ENCODE measurements at places on chromosomes 7 and 10. TPM values are rescaled to one million over a fixed set of nuclear protein-coding genes. Genes with fewer than 3 reads are reported as not detected.
A peak's percentile ranks its signal among the peaks of the same experiment; 100 is the strongest.

CALHM2 gene
- total RNA-seq = 25.6 TPM

DNA sequence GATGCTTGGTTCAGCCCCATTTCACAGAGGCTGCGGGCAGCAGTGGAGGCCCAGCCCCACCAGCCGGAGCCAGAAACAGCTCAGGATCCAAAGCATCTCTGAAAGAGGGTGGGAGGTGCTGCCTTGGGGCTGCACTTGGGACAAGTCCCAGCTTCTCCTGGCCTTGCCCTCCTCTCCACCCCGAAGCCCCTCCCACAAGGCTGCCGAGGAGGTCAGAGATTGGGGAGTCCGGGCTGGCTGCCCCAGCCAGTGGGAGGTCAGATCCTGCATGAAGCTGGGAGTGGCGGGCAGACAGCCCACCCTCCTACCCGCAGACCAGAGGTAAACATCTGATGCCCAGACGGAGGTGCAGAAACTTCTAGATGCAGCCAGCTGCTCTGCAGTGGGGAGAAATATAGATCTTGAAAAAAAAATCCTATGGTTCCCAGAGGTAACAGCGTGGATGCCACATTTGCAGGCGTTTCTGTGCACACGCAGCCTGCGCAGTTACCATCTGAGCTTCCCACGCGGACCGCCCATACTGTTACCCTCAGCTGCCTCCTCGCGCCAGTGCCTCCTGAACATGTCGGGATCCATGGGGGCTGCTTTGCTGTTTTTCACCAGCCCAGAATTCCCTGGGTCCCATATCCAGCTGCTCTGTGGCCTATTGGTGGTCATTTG, 36.9 kb upstream of the GNA12 start:
- DNase-seq = no peak

GRCh38 chr7:151792636-151793035, 84.3 kb downstream of the PRKAG2 start:
- no peak for DNase-seq

DNA sequence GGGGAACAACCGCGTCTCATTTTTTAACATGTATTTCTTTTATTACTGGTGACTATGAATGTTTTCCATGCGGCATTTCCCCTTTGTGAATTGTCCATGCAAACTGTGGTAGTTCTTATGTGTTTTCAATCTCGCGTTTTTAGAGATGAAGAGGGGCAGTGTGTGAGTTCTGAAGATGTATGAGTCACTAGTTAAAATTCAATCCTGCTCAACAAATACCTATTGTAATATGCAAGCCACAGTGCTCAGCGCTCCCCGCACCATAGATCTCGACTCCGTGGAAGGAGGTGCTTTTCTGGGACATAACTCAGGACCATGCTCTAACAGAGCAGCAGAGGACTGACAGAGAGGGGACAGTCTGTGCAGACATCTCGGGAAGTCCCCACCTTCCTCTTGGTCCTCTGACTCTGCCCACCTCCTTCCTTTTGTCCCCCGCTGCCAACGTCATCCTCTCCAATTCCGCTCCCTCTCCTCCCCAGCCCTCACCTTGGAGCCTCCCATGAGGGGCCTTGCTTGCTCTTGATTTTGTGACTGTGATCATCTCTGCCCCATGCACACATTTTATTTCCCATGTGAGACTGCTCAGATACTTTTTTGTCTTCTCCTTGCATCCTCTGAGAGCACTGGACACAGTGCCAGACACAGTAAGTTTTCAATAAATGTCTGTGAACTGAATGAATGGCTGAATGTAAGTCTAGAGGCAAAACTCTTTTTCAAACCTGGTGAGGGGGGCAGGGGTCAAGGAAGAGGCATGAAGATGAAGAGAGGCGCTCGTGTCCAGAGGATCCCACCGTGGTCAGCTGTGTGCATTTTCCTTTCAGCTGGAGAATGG, 42.7 kb upstream of the PLEKHA1 start:
- DNase-seq = no peak

GRCh38 chr10:9357471-9357870, 1303.0 kb downstream of the GATA3 start:
- DNase-seq = no peak

- DNase-seq = no peak
Measured at GRCh38 chr7:47221826-47222225, 360.1 kb downstream of the TNS3 start.

CTAGE8 gene
- not detected for total RNA-seq

COBL gene
- 46.8 TPM for total RNA-seq

NKX2-3 gene
- total RNA-seq = 0.20 TPM

DNA sequence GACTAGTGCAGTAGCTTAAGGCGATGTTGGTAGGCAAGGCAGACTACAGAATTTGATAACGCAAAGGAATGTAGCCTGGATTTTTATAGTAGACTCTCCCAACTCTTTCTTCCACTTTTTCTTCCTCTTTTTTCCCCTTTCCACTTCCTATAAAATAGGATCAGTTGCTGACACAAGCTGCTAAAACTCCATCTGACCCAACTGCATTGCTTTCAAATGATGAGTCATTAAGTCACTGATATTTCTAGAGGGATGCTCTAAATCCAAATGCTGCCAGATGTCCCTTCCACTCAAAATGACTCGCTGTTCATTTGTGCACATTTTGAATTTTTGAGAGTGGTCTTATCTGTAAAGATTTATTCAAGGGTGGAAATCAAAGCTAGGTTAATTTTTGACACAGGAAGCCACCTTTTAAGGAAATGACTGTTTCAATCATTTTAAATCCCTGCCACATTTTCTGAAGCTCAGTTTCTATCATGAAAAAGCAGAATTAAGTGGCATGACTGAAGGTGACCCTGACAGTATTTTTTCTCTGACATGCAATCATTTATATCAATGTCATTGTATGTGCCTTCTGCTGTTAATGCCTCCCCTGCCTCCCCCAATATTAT, 25.8 kb upstream of the SFMBT2 start:
- DNase-seq = no peak

GRCh38 chr7:44382459-44383265, 57.3 kb upstream of the CAMK2B start:
- no peak for DNase-seq

- no peak for DNase-seq
Measured at GRCh38 chr10:88642963-88643362, 21.3 kb upstream of the LIPF start.

DNA sequence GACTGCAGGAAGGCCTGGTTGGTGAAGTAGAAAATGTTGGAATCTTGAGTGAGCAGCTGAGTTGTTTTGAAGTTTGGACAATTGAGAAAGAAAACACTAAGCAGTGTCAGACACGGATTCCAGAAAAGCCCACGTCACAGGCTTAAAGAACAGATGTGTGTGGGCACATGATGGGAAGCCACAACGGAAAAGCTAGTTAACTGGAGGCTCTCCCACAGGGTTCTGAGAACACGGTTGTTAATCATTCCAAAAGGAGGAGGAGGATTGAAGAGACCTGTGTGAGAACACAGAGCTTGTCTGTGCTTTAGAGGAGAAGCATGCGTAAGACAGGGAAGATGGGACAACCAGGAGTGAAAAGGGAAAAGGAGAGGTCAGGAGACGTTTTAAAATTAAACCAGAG, 42.6 kb downstream of the SHH start:
- DNase-seq = no peak

- DNase-seq = peak; percentile 67
Measured at GRCh38 chr10:91796331-91797047, 1.7 kb upstream of the TNKS2 start.

DNA sequence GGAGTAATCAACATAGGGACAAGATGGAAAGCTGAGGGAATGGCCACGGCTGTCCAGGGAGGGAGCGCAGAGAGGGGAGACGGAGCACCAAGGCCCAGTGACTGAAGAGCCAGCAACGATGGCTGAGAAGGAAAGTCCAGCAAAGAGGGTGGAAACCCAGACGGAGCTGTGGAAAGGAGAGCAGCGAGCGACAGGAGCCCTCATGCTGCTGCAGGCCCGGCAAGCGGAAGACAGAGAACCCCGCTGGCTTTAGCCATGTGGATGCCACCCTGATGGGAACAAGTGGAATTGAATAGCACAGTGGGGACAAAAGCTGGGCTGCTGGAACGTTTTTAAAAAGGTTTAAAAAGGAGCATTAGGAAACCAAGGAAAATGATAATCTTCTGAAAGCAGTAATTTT, 82.9 kb upstream of the DDC start:
- DNase-seq = no peak

GRCh38 chr7:7185371-7185989, 3.1 kb downstream of the C1GALT1 start:
- no peak for DNase-seq

GRCh38 chr7:120799147-120799546, 58.8 kb downstream of the TSPAN12 start:
- DNase-seq = no peak

ADAM12 gene
- 0.46 TPM for total RNA-seq

DNA sequence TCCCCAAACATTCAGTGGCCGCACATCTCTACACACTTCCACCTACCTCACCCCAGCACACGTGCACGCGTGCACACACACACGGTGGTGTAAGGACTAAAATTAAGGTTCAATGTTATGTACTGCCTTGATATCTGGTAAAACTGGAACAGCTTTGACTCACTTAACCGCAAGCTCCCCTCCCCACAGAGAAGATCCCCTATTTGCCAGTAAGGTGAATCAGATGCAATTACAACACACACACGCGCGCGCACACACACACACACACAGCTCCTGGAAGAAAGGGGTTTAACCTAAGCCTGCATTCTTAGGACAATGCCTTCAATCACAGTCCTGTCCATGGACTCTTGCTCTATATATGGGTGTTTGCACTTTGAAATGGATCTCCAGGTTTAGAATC, 25.5 kb upstream of the VPS41 start:
- DNase-seq = no peak

DNA sequence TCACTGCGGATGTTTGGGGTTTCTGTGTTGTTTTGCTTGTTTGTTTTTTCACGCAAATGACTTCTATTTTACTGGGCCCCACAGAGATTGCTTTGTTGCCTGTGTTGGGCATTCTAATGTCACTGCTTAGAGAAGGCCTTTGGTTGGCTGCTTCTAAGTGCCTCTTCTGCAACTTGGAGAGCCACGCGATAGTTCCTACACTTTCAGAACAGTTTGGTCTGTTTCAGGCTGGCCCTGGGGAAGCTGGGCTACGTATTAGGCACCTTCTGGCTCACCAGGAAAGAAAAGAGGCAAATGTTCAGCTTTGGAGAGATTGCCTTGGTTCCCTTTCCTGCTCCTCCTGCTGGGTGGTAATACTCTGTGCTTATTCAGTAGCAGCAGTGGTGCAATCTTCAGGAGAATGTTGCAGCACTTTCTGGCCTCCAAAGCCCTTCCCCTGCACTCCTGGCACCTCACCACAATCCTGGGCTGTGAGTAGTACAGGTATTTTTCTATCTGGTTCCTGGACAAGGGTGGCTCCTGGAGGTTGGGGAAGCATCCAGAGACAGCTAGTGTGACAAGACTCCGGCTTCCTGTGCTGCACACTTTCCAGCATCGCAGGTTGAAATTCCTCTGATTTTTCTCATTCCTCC, 1.2 kb downstream of the ANTXRL start:
- peak; percentile 79 for DNase-seq

NEBL gene
- total RNA-seq = 61.2 TPM

DNA sequence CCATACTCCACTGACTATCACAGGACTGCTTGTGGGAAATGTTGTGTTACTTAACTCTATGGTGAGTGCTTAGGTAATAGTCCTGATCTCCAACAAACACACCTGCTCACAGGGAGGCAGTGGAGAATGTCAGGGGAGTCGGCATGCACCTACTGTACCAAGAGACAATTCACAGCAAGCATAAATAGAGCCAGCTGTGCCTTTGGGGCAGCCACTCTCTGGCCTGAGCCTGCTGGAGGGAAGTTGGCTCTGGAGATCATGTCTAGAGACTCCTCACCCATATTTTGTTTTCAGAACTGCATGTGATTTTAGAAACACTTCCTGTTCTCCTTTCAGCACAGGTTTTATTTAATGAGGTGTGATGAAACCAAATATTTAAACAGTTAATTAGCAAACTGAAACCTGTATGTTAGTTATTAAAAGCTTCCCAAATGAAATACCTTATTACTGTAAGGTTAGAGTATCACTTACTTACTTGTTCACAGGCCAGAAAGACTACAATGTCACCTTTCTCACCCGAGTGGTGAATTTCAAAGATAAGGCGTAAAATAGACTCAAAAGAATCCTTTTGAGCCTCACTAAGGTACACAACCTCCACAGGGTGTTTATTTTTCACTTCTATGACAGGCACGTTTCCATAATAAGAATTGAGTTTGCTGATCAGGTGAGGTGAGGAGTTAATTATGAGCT, 21.8 kb downstream of the DHX32 start:
- no peak for DNase-seq

- no peak for DNase-seq
Measured at GRCh38 chr10:58806970-58807628, 294.4 kb downstream of the BICC1 start.

DNA sequence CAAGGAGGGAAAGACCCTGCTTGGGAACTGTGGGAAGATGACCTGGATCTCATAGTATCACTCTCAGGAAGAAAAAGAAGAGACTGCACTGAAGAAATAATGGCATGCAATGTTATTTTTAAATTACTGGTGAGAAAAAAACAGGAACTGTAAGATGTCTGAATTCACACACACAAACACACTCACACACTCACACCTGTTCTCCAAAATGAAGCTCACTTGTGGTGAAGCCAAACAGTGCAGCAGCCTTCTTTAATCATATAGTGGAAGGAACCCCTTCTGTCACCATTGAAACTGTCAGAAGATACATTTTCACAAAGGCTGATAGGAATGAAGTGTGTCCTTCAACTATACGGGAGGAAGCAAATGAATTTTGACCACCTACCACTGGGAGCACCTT, 156.5 kb upstream of the GHITM start:
- no peak for DNase-seq

- peak; percentile 84 for DNase-seq
Measured at GRCh38 chr10:117240621-117241529, at the start of gene SLC18A2. TSS of gene SLC18A2 (plus strand) at chr10:117241114. CDS start at chr10:117241694, 580 bp downstream.

ELN gene
- 210 TPM for total RNA-seq

DNA sequence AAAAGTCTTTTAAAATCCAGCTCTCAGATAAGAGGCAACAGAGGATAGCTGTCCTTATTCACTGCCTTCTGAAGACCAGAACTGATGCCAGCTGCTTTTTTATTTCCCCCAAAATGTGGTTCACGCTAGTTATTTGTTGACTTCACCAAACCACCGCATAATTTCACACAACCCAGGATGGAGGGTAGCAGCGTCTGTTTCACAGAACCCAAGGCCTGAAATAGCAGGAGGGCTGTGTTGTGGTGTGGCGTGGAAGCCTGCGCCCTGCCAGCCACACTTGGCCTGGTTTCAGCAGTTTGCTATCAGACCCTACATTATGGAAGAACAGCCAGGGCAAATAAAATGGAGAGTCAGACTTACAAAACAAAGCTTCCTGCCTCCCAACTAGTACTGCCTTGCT, 155.4 kb downstream of the DYNC1I1 start:
- no peak for DNase-seq

TIMM23B gene
- 50.3 TPM for total RNA-seq

- DNase-seq = no peak
Measured at GRCh38 chr10:130263289-130263688, 127.1 kb downstream of the GLRX3 start.

NPC1L1 gene
- not detected for total RNA-seq

All from upper lobe of left lung (tissue), 6 donors.